ENCODE measurements at places on chromosomes 16 and 17.

DNA sequence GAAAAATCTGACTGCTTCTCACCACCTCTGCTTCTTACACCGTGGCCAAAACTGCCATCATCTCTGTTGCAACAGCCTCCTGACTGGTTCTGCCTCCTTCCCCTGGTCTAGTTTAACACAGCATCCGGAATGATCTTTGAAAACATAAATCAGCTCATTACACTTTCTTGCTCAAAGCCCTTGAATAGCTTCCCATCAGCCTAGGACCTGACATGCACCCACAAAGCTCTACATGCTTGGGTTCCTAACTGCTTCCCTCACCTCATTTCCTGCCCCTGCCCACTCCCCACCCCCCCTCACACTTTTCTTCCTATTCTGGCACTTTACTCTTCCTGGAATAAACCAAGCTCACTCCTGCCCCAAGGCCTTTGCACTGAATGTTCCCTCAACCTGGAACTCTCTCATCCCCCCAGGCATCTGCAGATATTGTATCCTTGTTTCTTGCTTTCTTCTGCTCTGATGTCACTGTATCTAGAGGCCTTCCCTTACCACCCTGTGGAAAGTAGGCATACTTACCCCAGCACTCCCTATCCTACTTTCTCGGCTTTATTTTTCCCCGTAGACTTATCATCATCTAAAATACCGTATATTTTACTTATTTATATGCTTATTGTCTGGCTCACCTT lies 112.4 kb downstream of the FTO start:
- DNase-seq, result no peak

DNA sequence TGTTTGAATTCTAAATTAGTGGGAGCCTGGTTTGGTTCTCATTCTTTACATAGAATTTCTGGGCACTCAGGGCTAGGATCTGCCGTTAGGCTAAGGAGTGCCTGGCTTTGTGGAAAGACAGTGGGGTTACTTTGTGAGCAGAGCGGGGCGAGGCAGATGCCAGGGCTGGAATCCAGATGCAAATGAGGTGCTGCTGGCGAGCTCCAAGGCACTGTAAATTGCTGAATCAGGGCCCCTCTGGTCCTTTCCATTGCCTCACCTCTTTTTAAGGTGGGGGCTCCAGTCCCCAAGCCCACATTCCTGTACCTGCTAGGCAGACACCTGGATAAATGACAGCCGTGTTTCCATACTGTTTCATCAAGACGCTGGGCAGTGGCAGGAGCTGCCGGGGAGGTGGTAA lies 33.8 kb downstream of the PIPOX start:
- no peak for DNase-seq

DNA sequence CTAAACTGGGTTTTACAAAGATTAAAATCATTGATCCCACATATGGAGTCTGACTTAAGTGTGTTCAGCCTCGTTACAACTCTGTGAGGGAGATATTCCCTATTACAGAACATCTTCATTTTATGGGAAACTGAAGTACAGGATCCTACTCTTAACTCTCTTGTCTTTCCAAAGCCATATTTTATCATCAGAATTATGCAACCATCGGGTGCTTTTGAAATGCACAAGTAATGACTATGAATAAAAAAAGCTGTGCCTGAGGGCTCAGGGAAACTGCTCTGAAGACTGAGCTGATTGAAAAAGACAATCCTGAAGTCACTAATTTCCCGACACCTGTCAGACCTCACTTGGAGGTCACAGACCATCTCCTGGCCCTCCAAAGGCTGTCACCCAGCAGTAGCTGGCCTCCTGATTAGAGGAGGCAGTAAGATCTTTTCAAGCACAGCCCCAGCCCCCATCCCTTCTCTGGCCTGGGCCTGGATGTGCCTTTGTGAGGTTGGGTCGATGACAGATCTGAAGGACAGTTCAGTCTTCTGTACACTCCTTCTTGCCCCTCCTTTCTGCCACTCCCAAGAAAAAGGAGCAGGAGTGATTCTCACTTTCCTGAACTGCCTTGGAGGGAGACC lies 5.6 kb downstream of the AKAP1 start:
- no peak for DNase-seq

DNA sequence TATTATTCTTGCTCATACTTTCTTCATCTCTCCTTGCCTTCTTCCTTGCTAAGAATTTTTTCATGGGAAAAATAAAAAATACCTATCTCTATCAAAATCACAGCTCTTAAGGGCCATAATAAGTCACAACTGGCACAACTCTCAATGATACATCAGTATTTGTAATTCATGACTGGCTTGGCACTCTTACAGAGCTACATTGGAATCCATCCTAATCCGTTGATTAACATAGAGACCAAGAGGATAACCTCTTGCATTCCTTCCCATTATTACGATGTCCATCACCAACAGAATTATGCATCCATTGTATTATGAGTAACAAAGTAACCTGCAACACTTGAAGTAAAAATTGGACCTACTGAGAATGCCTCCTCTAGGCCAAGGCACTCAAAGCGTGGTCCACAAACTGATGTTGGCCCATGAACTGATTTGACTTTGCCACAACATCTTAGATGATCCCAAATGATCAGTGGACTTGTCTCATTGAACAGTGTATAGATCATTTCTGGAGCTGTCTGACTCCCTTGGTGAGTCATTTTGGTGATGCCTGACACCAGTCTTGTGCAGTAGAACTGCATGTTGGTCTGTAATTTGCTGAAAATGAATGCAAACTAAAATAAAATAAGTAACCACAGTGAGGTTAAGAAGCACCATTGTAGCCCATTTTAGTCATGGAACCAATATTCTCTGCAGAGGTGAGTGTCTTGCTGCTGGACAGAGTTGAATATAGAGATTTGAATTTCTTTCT lies 163.2 kb downstream of the AXIN2 start:
- no peak for DNase-seq

DNA sequence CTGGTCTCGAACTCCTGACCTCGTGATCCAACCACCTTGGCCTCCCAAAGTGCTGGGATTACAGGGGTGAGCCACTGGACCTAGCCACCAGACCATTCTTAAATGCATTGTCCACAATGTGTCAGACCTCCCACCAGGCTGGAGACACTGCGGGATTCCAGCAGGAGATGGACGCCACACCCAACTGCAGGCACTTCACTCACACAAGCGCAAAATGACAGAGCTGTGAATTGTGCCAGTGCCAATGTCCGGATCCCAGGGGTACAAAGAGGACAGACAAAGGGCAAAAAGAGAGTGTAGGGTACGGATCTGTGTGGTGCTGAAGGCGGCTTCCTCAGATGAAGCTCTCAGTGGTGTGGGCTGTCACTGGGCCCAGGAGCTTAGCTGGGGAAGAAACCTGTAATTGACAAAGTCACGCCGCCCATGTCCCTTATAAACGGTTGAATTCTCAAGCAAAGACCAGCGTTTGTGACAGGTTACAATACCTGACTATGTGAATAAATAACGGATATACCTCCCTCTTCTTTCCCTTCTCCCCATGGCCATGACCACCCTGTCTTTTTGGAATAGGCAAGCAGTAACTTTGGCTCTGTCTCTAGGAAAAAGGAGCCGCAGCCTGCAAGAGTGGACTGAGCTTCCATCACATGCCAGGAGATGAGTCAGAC lies 40.0 kb downstream of the HS3ST3A1 start:
- DNase-seq, result no peak

- DNase-seq, result no peak
These were observed 490.5 kb upstream of the CA10 start for GRCh38 chr17:52648995-52649394.

- DNase-seq, result no peak
These were observed 38.3 kb downstream of the COG7 start for GRCh38 chr16:23414731-23415130.
